HAP-1 (cell line): ENCODE measurements at places on chromosomes 12 and 14.

- no peak for DNase-seq
Measured at GRCh38 chr12:41221491-41221890, 33.4 kb downstream of the PDZRN4 start.

- no peak for DNase-seq
Measured at GRCh38 chr12:118052324-118053070, 8.5 kb downstream of the WSB2 start.

DNA sequence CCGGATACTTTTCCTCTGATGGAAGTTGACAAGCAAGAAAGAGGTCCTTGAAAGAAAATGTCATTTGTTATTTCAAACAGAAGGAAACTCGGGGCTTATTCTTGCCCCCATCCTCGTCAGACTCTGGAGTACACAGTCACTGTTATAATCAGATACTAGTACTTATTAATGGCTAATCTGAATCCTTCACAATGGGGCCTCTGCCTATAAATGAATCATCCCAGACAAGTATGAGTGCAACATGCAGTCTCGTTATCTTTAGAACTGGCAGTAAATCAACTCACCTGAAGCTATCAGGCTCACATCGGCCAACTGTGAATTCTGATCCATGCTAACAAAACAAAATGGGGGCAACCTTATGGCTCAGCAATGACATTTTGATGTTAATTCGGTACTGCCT is 216.7 kb downstream of the GRIN2B start:
- DNase-seq: no peak

DNA sequence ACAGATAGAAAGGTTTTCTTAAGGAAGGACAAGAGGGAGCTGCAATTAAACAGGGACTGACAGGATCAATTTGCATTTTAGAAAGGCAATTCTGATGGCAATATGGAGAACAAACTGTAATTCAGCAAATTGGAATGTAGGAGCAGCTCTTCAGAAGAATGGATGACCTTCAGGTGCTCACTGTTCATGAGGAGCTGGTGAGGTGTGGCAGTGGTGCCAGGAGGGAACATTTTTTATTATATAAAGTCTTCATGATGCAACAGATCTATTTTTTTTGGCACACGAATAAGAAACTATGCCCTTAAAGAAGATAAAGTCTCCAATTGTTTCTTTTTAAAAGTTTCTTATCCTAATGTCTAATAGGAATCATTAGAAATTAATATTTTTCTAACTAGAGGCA is 151.7 kb downstream of the SLC38A4 start:
- DNase-seq: no peak

- DNase-seq: peak; percentile 83
Measured at GRCh38 chr12:39619660-39620433, at the start of gene ABCD2. TSS of gene ABCD2 (minus strand) at chr12:39619803. CDS start at chr12:39619615, 188 bp downstream.

GRCh38 chr12:128021561-128021960 is 245.4 kb upstream of the TMEM132C start:
- DNase-seq: no peak

GRCh38 chr12:82754856-82755255 is 68.2 kb downstream of the TMTC2 start:
- DNase-seq: no peak

- no peak for DNase-seq
Measured at GRCh38 chr14:61581340-61581739, 114.0 kb upstream of the HIF1A start.

DNA sequence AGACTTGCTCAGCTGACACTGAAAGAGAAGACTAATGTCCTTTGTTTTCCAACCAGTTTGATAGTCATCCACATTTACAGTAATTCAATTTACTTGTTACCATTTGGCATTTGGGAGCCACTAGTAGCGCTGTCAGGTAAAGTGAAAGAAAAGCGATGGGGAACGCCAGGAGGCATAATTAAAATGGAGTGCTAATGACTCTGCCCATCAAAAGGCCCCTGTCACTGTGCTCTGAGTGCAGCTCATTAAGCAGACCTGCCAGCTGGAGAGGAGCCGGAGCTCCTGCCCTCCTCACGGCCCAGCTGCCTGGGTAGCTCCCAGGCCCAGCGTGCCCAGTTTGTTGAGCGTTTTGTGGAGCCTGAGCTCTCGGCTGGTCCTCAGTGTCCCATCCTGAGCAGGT is 463.6 kb upstream of the CCDC196 start:
- no peak for DNase-seq

GRCh38 chr12:50764286-50765094 is 589 bp downstream of the ATF1 start:
- DNase-seq: peak; percentile 44

DNA sequence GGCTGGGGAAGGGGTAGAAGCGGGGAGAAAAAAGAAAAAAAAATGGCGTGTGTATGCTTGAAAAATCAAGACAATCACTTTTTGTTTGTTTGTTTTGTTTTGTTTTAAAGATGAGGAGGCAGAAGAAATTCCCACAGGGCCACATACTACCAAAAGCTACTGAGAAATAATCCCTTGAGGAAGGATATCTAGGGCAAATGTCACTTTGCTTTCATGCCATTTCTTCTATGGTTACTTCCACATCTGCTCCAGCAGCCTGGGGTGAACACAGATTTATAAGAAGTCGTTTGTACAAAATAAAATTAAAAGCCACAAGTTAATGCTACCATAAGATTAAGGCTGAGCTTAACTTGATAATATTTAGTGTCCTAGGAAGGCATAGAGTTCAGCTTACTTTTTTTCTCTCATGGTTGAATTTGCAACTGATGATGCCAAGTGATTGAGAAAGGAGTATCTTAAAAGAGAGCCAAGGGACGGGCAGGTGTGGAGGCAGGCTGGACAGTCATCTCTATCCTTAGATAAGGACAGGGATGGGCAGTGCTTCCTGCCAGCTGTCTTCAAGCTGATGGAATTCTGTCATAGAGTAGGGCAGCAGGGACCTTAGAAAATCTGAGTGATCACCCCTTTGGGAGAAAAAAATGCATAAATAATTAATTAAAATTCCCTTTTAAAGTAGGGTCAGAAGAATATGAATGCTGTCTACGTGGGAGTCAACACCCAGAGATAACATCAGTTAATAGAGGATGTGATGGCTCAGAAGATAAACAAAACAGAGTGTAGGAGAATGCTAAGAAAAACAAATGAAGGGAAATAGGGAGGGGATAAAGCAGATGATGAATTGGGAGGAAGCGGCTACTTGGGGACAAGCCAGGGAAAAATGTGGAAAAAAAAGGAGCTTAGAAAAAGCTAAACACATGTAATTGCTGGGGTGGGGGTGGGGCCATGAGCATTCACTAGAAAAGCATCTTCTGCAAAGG is 57.1 kb downstream of the DYRK2 start:
- DNase-seq: no peak

DNA sequence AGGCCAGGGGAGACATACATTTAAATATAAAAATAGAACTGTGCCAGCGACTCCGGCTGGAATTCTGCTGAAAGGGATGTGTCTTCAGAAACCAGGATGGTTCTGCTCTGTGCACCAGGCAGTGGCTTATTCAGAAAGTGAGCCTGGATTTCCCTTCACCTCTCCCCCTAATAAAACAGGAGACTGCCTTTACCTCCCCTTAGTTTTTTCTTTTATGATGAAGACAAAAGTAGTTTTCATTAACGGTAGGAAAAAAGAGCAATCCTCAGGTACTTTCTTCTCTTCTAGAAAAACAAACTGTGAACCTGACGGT is 346 bp downstream of the SLC7A8 start:
- DNase-seq: no peak

DNA sequence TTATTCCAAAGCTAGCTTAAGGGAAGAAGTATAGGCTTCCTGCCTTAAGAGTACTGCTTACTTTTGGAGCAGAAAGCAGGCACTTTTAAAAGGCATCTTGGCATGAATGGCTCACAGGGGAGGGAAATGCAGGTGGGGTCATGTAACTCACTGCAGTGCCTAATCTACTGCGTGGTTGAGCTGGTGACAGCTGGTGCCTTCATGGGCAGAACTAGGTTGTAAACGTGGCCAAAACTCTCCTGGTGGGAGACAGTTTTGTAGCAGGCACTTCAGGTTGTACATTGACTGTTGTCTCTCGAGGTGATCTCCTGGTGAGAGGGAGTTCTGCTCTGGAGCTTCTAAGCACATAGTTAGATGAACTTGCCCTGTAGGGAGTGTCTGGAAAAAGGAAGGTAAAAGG is 962.5 kb downstream of the DIO2 start:
- DNase-seq: no peak

GRCh38 chr14:104314251-104314941 is 176.0 kb downstream of the KIF26A start:
- no peak for DNase-seq

DNA sequence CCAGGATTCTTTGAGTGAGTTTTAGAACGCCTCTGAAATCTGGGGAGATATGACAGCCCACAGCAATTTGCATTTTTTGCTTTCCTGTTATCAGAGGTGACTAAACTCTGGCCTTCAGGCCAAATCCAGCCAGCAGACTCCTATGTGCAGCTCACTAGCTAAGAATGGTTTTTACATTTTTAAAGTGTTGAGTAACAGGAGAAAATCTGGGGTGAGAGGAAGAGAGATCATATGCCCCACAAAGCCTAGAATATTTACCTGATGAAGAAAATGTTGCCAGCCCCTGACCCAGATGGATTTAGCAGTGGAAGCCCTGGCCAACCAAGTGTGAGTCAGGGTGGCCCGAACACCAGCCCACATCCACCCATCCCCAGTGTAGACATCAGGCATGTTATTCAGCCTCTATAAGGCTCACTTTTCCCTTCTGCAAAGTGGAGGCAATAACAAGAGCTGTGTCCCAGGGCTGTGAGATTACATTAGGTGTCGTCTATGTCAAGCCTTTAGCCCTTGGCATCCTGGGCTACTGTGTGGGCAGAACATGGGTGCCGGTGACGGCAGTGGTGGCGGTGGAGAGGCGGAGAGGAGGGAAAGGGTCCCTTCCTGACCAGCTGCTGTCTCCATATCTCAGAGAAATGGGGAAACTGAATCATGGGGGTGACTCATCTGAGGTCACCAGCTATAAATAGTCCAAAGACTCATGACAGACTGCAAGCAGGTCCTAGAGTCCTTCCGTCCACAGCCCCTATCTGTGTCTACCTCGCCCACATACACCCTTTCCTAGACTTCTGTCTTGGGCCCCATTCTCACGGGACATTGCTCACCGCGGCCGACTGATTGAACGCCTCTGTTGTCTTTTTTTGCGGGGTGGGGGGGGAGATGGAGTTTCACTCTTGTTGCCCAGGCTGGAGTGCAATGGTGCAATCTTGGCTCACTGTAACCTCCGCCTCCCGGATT is 32.6 kb upstream of the CD9 start:
- no peak for DNase-seq

GRCh38 chr12:124756166-124756565 is 107.5 kb downstream of the SCARB1 start:
- no peak for DNase-seq

GRCh38 chr12:89575374-89575773 is 49.5 kb upstream of the POC1B start:
- DNase-seq: no peak

- DNase-seq: no peak
Measured at GRCh38 chr14:66782853-66783252, 274.9 kb downstream of the GPHN start.

GRCh38 chr14:23530375-23531055 is 21.1 kb downstream of the ZFHX2 start:
- DNase-seq: no peak

DNA sequence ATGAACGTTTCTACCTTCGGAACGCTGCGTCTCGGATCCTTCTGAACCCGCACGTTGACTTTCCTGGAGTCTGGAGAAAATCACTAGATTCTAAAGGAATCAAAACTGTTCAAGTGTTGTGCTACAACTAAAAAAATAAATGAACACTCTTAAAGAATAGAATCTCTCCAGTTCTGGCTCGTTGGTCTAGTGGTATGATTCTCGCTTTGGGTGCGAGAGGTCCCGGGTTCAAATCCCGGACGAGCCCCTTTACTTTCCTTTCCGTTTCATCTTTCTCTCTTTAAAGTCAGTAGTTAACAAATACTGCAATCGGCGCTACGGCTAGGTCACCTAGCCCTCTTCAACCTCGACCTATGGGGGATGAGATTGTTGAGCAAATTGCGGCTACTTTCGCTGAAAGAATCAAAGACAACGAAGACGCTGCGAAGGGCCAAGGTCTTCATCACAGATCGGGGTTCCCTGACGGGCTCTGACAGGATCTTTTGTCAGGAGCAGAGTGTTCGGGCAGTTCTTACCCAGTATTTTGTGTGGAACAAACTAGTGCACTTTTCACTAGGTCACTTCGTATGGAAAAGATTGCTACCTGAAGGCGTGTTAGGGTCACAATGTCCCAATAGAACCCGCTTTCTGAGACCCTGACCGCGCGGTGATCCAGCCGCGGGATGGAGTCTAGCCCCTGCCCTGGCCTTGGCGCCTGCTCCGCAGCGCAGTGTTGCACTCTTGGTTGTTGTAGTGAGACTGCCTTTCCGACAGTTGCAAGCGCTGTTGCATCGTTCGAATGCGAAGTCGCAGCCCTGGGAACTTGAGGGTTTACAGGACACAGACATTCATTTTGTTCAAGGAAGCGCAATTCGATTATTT is 8.4 kb downstream of the OR6S1 start:
- peak; percentile 88 for DNase-seq

DNA sequence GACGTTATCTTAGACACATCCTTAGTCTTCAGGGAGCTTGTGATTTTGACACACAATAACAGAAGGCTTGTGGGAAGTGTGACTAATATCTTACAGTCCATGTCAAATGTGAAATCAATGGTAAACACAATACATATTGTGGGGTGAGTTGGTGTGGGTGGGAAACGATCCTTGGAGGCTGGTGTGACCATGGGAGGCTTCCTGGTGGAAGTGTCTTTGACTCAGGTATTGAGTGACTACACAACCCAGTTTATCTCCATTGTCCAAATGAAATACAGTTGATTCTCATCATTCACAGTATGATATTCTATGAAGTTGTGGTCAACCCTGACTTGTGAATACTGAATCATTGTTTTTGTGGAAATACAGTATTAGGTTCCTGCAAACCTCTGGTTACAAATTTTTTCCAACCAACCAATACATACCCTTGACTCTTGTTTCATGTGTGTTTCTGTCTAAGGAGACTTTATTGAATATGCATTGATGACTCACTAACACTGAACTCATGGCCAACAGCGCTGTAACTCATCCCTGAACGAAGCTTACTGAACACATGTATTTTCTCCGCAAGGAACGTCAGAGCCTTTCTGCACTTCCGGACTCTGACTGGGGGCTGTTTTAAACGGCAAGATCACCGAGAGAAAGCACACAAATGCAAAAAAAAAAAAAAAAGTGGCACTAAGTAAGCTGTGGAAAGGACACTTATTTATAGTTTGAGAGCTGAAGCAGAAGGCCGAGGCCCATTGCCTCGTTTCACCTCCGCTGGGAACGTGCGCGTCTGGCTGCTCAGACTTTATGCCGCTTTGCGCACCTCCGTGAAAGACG is 59.0 kb downstream of the CLMN start:
- no peak for DNase-seq

- no peak for DNase-seq
Measured at GRCh38 chr14:102898776-102899515, 23.5 kb upstream of the AMN start.

- no peak for DNase-seq
Measured at GRCh38 chr12:130079279-130079678, 83.0 kb upstream of the FZD10 start.

- peak; percentile 48 for DNase-seq
Measured at GRCh38 chr14:71659159-71659558, 273.1 kb upstream of the RGS6 start.
